ENCODE measurements at places on chromosomes 3 and 15.

GRCh38 chr3:43581343-43581742 is 40.5 kb downstream of the ANO10 start:
- DNase-seq: no peak

DNA sequence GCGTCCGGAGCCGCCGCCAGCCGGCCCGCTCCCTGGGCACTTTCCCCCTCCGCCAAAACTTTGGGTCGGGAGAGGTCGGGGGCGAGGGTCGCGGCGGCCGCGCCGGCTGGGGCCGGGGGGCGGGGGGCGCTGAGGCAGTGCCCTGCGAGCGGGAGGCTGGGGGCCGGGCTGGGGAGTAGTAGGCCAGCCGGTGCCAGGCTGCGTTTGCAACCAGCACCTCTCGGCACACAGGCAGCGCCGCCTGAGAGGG is 452 bp downstream of the BBX start:
- no peak for DNase-seq

- no peak for DNase-seq
Measured at GRCh38 chr3:58411036-58411435, 22.6 kb downstream of the PDHB start.

- DNase-seq: no peak
Measured at GRCh38 chr3:49616491-49616941, 57.6 kb upstream of the APEH start.

GRCh38 chr15:42010434-42010833 is 10.4 kb downstream of the PLA2G4E start:
- DNase-seq: no peak

GRCh38 chr15:35448294-35448693 is 97.7 kb downstream of the DPH6 start:
- no peak for DNase-seq

GRCh38 chr15:35481992-35482391 is 64.0 kb downstream of the DPH6 start:
- no peak for DNase-seq

DNA sequence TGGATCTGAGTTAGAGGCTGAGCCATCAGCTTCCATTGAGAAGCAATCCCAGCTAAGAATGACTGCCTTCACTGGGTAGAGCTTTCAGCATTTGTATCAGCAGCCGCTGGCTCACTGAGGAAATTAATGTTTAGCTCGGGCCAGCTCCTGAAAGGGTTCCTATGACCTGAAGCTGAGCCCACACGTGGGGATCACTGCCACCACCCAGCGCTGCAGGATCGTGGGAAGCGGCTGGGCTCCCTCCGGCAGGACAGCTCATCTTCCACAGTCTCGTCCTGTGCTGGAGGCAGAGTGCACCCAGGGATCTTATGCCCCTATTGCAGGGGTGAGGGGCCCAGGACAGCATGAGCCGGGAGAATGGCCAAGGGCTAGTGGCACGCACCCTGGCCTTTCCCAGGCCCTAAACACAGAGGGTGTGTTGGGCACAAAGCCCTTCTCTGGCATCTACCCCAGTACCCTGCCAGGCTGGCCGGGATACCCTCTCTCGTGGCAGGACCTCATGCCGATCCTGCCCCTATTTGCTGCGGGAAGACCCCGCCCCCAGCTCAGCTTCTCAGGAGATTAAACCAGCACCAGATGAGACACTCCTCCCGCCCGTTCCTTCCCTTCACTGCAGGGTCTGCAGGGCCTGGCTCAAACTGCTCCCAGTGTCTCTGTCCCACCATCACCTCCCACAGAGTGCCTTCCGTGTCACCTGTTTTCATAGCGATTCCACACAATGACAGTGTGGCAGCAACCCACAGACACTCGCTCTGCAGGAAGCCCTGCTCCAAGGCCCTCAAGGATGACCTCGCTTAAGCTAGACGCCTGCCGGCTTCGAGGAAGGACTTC is 28.5 kb downstream of the KLHL25 start:
- no peak for DNase-seq

GRCh38 chr3:138289701-138290100 is 40.0 kb downstream of the NME9 start:
- DNase-seq: peak; percentile 10

GRCh38 chr3:185687271-185687878 is 101.3 kb downstream of the SENP2 start:
- no peak for DNase-seq

GRCh38 chr3:32616267-32616962 is 45.8 kb upstream of the DYNC1LI1 start:
- no peak for DNase-seq

DNA sequence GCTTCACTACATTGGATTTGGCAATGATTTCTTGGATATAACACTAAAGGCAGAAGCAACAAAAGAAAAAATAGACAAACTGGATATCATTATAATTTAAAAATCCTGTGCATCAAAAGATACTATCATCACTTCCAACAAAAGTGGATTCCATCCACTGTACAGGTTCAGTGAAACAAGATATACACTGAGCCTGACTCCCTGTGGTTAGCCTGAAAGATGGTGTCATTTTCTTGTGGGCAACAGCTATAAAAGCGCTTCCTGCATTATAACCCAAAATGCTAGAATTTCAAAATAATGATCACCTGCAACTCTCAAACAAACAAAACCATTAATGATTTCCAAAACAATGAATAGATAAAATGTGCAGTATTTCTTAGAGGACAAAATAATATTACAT is 39.6 kb upstream of the TBC1D23 start:
- DNase-seq: no peak

Measured in stimulated activated CD4-positive, alpha-beta T cell treated with anti-CD3 and anti-CD28 coated beads, Interleukin-4, amount 100 ng/mL, for 48 hours (primary cell).